ENCODE measurements at places on chromosomes 11 and 22.

- DNase-seq = no peak
These were observed 176.5 kb upstream of the TTC12 start for GRCh38 chr11:113137713-113138529.

DNA sequence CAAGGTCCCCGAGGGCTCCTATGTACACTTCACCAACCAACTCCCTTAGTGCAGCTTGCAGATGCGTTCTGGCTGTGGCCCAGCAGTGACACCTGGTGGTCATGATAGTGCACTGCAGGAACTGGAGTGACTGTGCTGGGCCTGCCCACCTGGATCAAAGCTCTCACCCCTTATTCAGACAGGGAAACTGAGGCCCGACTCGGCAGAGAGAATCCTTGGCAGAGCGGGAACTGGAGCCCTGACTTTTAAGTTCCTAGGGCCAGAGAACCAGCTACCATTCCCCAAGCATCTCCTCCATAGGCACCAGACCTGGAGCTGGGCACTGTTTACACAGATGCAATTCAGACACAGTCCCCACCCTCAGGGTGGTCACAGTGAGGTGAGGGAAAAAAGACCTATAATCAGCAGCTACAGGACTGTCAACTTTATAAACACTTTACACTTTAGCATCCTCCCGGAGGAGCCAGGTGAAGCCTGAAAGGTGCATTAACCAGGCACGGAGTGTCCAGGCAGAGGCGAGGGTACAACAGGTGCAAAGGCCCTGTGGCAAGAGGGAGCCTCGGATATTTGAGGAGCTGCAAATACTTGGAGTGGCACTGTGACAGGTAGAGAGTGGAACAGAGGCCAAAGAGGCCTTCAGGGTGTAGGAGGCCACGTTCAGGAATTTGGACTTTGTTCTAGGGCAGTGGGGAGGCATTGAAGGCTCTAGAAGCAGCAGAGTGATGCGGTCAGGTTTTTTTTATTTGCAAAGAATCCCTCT is 22.0 kb downstream of the RHBDD3 start:
- DNase-seq = peak; percentile 53

DNA sequence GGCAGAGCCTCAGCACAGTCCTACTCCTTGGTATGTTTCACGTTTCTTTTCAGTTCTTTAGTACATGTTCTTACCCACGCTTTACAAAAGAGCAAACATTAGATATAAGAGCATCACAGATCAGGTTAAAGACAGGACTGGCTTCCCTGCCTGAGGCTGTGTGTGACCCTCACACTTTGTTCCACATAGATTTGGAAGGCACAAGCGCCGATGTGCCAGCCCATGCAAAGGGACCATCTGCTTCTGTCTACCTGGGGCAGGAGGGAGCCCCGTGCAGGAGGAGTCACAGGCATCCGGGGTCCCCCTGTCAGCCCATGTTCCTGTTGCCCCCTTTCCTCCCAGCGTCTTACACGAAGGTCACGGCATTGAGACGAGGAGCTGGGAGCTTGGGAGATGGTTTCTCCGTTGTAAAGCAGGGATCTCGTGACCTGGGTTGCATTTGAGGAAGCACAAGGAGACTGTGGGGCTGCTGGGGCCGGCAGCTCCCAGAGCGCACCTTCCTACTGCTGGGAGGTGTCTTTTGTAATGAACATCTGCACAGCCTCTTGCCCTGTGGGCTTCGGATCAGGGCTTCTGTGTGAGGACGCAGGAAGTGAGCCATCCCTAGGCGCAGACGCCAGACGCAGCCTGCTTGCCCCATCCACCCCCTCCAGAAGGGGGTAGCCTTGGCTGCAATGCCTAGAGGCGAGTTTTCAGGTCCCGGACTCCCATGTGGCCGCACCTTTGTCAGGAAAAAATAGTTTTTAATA is 72.6 kb downstream of the SCN3B start:
- no peak for DNase-seq

GRCh38 chr11:128465946-128466705 is 121.2 kb downstream of the ETS1 start:
- DNase-seq = no peak

- peak; percentile 75 for DNase-seq
These were observed at the start of gene THY1 for GRCh38 chr11:119422809-119423508. TSS of gene THY1 (minus strand) at chr11:119423172. CDS start at chr11:119420905, 2,267 bp downstream.

- DNase-seq = no peak
These were observed 12.5 kb downstream of the TAF1D start for GRCh38 chr11:93728792-93729128.

- DNase-seq = no peak
These were observed 345.8 kb downstream of the BRD1 start for GRCh38 chr22:49481659-49482399.

DNA sequence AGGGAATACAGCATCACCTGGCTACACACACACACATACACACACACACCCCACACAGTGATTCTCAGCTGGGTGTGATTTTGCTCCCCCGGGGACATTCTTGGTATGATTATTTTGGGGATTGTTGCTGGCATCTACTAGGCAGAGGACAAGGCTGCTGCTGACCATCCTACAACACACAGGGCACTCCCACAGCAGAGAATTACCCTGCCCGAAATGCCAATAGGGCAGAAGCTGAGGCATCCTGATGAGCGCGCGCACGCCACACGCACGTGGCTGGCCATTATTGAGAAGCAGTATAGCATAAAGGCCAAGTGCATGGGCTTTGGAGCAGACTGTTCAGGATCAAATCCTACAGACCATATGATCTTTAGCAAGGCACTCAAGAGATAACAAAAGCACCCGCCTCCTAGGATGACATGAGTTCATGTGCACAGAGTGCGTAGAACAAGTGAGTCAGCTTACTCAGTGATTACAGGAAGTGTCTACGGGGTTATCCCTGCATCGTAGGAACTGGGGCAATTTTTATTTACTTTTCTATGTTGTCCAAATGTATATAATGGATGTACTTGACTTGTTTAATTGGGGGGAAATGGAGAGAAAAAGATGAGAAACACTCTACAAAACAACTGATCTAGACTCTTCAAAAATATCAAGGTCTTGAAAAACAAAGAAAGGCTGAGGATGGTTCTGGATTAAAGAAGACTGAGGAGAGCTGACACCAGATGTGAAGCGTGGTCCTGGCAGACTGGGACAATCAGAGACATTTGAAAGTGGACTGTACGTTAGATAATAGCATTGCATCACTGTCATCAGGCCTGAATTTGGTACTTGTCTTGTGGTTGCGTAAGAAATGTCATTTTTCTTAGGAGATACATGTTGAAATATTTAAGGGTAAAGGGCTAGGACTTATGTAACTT is 7.2 kb upstream of the EHD1 start:
- DNase-seq = peak; percentile 42

DNA sequence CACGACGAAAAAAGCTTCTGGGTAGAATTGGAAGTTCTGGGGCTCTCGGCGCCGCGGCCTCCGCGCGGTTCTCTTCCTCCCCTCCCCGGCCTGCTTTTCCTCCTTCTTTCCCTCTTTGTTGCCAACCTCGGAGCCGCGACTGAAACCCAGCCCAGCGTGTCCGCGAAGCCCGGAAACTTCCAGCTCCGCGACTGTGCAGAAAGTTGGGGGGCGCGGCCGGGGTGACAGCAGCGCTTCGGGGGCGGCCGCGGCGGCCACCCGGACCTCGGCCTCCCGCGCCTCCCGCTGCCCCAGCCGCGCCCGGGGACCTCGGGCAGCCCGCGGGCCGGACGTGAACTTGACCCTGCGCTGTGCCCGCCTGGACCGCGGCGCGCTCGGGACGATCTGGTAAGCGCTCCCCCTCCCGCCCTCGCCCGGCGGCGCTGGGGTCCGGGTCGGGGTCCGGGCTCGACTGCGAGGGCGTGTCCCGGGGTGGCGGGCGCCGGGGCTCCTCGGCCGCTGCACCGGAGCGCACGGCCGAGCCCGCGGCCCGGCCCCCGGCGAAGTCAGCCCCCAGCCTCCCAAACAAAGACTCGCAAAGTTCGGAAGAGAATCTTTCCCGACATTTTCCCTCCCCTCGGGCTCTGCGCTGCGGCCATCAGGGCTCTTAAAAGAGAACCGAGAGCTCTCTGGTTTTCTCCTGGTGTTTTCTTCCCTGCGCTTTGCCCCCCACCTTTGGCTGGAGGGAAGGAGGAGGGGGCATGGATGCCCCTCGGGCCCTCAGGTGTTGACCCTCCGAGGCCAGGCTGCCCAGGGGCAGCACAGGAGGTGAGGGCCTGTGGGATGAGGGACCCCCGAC is 67.9 kb upstream of the WNT7B start:
- DNase-seq = peak; percentile 35

DNA sequence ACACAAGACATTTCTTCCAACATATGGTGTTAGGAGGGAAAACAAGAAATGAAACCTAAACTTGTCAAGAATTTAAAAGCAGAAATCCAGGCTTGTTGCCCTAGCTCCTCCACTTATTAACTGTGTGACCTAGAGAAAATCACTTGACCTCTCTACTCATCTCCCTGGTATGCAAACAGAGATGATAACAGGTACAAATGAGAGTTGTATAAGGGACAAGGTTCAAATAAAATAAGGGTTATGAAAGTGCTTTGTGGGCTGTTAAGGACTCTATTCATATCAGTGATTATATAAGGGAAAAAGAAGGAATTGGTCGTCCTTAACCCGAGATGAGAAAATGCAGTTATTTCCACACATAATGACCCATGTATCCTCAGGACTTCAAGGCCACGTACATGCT is 372.7 kb upstream of the TENM4 start:
- no peak for DNase-seq

GRCh38 chr11:19912115-19912957 is 199.7 kb downstream of the NAV2 start:
- DNase-seq = no peak

DNA sequence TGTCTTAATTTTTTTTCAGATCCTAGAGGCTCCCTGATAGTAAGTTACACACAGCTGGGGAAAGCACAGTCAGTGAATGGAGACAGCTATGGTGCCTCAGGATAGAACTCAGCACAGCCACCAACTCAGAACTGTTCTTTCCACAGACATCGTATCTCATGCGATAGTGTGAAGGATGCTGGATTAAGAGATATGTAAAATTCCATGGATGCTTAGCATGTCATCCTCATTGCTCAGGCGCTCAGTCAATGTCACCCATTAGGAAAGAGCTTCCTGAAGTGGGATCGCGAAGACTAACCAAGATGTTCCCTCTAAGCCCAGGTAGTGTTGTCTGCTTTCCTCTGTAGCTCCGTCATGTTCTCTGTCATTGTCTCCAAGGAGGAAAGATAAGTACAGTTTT is 1000.4 kb downstream of the OPCML start:
- peak; percentile 52 for DNase-seq

DNA sequence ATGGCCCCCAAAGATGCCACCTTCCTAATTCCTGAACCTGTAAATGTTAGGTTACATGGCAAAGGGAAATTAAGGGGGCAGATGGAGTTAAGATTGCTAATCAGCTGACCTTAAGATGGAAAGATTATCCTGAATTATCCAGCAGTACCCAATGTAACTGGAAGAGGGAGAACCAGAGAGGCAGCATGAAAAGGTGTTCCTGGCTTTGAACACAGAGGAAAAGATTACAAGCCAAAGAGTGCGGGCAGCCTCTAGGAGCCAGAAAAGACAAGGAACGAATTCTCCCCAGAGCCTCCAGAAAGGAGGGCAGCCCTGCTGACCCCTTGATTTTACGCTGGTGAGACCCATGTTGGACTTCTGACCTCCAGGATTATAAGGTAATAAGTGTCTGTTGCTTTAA is 15.1 kb upstream of the THRSP start:
- DNase-seq = no peak

- no peak for DNase-seq
These were observed 1.6 kb downstream of the LMO1 start for GRCh38 chr11:8261921-8262551.

GRCh38 chr22:41217553-41218157 is 12.5 kb downstream of the L3MBTL2 start:
- DNase-seq = peak; percentile 88

DNA sequence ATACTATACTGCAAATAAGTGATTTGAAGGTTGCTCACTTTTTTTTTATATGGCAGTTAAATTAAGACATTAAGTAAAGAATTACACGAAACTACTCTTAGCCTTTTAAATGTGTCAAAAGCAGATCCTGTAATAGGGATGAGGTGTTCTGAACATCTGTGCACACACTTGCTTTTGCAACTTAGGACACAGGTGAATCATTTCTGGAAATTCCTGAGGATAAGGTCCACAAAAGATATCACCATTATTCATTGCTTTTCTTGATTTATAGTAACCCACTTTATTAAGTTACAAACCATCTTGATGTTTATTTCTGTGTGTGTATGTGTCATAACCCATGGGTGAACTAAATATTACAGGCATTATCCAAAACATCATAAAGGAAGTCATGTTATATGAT is 55.9 kb downstream of the SLC5A12 start:
- DNase-seq = no peak

GRCh38 chr11:48161951-48162884 is 54.4 kb upstream of the OR4B1 start:
- DNase-seq = no peak

GRCh38 chr22:19527321-19527721 is 3.1 kb upstream of the CLDN5 start:
- no peak for DNase-seq

DNA sequence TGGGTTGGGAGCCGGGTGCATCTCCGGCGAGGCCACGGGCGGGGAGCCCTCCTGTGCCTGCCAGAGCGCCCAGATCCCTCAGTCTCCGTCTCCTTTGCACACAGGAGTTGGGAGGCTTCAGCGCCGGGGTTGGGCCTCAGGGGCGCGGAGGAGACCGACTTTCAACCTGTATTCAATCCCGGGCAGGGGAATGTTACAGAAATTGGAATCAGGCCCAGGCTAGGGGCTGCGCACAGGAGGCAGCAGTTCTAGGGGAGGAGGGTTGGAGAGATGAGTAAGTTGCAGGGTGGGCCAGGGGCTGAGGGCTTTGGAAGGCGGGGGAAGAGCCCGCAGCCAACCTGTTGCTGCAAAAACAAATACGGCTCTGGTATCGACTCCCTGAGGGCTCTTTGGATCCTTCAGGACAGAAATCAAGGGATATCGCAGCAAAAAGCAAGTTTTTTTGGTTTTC is 640 bp upstream of the KCNA4 start:
- DNase-seq = no peak

DNA sequence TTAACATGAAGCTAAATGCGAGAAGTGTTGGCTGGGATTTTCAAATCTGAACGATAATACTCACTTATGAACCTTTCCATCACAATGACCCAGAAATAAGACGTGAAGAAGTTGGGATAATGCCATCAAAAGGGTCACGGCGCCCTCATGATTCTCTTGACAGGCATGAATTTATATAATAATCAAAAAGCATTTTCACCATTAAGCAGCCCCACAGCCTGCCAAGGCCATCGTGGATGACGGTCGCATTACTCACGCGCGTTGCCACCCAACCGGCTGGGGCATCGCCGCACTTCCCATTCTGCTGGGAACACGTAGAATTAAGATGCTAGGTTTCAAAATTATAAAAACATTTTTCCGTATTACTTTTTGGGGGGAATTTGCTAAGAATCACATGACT is 18.9 kb upstream of the GAL start:
- no peak for DNase-seq

- DNase-seq = no peak
These were observed 25.7 kb upstream of the MICAL3 start for GRCh38 chr22:18050065-18050464.

- no peak for DNase-seq
These were observed 60.1 kb downstream of the LRRC4C start for GRCh38 chr11:41399323-41399722.

GRCh38 chr11:69662806-69663205 is 12.3 kb downstream of the LTO1 start:
- DNase-seq = no peak

- peak; percentile 1 for DNase-seq
These were observed 29.8 kb downstream of the GVQW3 start for GRCh38 chr11:76410851-76411357.

- DNase-seq = peak; percentile 46
These were observed 15.5 kb upstream of the TMPRSS5 start for GRCh38 chr11:113721462-113722066.

- peak; percentile 18 for DNase-seq
These were observed 48.5 kb downstream of the GGTLC2 start for GRCh38 chr22:22692707-22693530.

Measured in fibroblast of skin of abdomen (primary cell).